NCI-H2107 (cell line): ENCODE measurements at places on chromosomes 7 and 10.
A peak's percentile ranks its signal among the peaks of the same experiment; 100 is the strongest.

DNA sequence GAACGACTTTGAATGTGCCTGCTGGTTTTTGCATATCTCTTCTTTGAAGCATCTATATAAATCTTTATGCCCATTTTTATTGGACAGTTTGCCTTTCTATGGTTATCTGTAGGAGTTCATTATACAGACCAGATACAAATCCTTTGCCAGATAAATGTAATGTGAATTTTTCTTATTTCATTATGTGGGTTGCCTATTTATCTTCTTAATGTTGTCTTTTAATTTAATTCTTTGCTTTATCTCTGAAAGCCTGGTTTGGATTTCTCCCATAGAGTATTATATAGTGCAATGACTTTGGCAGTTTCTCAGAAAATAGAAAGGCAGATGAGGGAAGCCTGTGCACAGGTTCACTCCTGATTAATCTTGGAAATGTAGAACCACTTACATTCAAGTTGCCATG, 1025.1 kb downstream of the GRM8 start:
- no peak for DNase-seq

- no peak for DNase-seq
Observed at GRCh38 chr10:48491392-48492139, 113.3 kb downstream of the ARHGAP22 start.

DNA sequence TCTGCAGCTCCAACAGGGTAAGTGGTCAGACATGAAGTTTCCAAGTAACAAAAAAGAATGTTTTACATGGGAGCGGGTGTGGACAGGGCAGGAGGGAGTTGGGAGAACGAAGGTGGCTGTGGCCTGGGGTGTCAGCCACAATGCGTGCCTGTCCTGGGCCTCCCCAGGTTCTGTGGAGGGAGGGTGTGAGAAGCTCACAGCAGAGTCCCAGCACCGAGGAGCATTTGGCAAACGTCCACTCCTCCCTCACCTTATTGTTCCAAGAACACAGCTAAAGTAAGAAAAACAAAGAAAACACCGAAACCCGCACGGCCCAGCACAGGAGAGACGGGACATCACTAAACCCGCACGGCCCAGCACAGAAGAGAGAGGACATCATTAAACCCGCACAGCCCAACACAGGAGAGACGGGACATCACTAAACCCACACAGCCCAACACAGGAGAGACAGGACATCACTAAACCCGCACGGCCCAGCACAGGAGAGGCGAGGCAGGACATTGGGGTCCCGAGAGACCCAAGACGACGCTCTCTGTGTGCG, 226.4 kb downstream of the MAD1L1 start:
- no peak for DNase-seq

DNA sequence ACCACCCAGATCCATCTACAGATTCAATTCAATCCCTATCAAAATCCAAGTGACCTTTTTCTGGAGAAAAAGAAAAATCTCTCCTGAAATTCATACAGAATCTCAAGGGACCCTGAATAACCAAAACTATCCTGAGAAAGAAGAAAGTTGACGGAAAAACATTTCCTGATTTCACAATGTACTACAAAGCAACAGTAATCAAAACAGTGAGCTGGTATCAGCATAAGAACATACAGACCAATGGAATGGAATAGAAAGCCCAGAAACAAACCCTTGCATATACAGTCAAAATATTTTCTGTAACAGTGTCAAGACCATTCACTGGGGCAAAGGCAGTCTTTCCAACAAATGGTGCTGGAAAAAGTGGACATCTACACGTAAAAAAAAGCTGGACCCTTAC, 89.9 kb downstream of the JMJD1C start:
- no peak for DNase-seq

DNA sequence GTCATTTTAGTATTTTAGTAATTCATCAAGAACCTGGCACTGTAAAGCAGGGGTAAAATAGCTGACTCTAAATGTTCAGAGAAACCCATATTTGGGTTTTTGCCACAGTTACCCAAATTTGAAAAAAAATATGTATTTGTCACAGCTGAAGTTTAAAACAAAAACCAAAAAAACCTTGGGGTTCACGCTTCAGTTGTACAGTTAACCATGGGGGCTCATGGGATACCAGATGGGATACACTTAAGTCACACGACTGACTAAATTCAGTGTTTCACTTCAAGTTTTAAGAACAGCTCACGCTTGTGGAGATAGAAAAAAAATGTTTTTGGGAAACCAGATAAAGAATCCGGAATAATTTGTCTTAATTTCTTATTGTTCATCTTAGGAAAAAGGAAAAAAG, 2.1 kb downstream of the ARL3 start:
- DNase-seq: no peak

DNA sequence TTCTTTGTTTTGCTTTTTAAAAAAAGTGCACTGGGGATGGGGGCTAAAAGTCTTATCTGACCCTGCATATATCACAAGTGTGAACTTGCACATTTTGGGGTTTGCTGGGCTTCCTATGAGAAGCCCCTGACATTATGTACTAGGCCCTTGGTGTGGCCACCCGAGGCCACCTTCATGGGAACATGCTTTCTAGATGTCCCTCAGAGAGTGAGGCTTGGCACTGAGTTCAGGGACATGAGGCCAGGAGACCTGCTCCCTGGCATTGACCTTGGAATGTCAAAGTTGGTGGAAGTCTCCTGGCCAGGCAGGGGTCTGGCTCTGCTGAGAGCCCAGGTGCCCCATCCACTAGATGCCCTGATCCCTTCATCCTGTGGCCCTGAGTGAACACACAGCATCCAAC, 536.2 kb downstream of the TCERG1L start:
- no peak for DNase-seq

GRCh38 chr10:1230592-1231275, 174.5 kb downstream of the WDR37 start:
- DNase-seq: no peak

DNA sequence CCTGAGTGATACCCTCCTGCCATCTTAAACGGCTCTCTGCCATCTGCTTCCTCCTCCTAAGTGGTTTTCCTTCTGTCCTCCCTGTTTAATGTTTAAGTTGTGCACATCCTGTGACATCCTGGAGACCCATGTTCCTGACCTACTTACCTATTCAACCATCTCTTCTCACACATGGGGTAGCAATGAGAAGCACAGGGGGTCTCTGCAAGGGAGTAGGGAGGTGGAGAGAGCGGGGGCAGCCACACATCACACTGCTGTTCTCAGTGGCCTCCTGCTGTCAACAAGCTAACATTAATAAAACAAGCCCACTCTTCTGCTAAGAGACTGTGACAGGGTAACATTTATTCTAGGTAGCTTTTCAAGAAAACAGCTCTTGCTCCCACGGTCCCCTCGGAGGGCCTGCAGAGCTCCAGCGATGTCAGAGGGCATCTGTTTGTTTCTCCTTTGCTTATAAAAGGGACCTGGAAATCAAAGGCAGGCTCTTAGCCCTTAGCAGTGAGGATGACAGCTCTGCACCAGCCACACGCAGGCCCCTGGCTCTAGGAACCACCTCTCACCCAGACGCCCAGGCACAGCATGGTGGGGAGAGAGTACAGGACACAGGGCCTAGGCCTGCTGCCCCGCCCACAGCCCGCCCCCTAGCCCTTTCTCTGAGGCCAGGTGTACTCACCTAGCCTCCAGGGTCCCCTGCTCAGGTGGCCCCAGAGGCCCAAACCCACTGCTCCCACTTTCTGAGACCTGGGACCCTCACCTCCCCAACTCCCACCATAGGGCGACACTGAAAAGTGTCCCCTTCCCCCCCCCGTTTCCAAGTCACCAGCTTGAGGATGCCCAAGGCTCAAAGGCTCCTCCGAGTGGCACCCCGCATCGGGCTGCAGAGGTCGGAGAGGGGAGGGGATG, 943 bp upstream of the SLC18A2 start:
- no peak for DNase-seq

DNA sequence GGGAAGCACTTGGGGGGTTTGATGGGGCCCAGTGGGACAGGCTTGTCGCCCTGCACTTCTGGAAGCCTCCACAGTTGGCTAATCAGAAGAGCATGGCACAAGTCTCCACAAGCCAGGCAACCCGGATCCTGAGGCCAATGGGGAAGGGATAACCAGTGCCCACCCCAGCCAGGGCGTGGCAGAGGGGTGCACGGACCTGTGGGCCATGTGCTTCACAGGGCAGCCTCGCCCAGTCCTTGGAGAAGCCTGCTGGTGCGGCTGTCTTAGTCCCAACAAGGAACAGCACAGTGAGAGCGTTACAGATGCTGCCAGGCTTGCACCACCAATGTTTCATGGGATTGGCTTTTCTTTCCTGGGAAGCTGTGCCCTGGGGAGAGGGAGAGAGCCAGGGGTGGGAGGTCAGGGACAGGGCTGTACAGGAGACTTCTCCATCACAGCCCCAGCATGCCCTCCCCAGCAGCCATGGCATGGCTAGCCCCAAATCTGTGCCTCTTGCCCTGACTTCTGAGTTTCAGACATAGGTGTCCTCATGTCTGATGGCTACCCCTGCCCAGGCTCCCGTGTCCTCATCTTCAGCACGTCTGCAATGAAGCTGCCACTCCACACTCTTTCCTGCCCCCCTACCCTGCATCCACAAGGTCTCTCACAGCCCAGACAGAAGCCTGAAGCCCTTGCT, 116.0 kb downstream of the PTPN20 start:
- no peak for DNase-seq

DNA sequence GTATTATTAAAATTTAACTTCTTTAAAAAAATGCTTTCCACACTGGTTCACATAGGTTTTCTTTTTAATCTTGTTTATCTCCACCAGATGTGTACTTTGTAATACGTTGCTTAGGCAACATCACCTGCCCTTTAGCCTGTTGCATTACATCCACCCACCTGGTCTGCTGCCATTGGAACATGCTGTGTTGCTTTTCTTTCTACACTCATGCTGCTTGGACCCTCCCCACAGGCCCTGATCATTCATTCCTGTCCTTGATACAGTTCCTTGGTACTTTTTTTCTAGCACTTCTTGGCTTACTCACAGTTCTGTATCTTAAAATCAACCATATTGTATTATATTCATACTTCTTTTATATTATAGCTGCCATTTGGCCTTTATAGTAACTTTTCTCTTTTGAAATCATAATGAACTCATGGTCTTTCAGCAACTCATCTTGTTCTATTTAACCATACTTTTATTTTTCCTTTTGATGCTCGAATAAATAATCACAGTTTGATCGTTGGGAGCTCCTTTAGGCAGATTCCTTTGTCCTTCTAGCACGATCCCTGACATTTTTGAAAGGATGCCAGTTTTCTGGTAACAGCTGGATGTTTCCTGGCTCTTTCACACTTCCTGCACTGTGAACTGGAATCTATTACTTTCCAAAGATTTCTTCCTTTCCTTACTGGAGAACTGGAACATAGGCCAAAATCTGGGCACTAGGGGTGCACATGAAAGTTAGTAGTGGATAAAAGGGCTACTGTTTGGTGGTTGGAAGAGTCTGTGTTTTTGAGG, 125.1 kb downstream of the CDK14 start:
- no peak for DNase-seq

DNA sequence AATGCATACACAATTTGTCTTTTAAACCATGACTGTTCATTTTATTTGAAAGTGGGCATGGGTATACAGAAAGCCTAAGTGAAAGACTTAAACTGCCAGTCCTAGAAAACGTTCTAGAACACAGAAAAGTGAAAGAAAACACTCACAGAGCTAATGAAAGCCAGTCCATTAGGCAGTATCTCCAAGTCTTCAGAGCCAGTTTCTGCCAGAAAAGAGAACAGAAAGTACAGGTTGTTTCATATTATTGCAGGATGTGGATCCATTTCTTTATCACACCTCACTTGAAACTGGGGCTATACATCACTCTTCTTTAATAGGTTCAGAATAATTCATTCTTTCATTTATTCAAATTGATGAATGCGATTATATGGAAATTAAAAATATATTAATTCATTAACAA, 7.7 kb downstream of the PON1 start:
- DNase-seq: no peak

DNA sequence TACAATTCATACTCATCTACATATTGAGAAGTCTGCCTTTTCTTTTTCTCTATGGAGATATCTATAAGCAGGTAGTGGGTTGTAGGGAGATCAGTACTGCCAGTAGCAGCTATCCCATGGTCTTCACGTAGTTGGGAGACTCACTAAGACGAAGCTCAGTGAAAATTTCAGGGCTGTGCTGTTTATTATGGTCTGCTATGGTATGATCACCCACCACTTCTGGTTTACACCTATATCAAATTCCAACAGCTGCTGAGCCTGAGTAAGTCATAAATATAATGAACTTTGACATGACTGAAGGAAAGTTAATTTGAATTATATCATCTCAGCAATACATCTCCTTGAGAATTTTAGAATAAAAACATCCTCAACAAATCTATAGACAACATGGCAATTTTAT, 741.7 kb downstream of the GRM8 start:
- DNase-seq: no peak

DNA sequence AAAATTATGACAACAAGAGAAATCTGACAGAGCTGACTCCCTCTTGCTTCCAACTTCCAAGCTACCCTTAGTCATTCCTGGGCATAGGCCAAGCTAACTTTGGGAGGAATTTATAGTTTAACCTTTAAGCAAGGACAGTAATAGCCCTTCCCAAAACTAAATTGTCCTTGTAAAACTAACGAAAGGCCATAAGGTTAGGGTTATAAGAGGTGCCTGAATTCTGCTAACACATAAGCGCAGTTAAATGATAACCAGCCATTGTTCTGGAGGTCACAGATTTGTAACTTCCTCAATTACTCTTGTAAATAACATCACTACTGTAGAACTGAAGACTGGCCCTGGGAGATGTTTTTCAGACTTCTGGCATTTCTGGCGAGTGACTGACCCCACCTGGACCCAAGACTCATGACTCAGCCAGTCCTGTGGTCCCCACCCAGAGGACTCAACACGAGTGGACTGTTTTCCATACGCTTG, 481.2 kb downstream of the KCNMA1 start:
- no peak for DNase-seq

GRCh38 chr10:42836096-42836495, 53.5 kb downstream of the BMS1 start:
- no peak for DNase-seq

GRCh38 chr10:71436268-71437125, 39.8 kb downstream of the CDH23 start:
- no peak for DNase-seq

DNA sequence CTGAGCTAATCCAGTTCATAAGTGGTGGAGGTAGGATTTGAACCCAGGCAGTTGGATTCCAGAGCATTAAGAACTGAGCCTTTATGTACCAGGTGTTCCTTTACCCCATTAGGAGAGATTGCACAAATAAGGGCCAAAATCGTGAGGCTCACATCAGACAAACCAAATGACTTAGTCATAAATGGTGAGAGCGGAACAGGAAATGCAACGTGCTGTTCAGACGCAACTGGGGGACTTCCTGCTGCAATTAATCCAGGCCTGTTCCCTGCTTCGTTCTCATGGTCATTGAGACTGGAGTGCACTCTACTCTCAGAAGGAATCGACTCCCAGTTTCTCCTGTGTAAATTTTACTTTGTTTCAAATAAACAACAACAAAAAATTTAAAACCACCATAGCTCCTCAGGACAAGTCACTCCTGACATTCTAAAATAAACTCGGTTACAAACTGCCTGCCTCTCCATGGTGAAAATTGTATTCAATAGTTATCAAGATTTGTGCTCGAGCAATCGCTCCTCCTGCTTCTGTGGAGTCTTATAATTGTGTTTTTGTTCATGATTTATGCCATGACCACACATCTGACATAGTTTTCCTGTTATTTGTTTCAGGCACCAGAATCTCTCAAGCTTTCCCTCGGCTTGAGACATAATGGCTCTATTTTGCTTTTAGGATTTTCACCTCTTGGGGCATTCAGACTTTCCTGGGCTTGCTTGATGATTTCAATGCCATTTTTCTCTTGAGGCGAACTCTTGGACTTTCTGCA, 115.3 kb upstream of the BMPER start:
- no peak for DNase-seq

- peak; percentile 77 for DNase-seq
Observed at GRCh38 chr7:69837387-69838068, 239.3 kb downstream of the AUTS2 start.

GRCh38 chr10:17426263-17426750, 28.1 kb downstream of the ST8SIA6 start:
- no peak for DNase-seq
